ENCODE measurements at places on chromosomes 6 and 20.
A peak's percentile ranks its signal among the peaks of the same experiment; 100 is the strongest.

DNA sequence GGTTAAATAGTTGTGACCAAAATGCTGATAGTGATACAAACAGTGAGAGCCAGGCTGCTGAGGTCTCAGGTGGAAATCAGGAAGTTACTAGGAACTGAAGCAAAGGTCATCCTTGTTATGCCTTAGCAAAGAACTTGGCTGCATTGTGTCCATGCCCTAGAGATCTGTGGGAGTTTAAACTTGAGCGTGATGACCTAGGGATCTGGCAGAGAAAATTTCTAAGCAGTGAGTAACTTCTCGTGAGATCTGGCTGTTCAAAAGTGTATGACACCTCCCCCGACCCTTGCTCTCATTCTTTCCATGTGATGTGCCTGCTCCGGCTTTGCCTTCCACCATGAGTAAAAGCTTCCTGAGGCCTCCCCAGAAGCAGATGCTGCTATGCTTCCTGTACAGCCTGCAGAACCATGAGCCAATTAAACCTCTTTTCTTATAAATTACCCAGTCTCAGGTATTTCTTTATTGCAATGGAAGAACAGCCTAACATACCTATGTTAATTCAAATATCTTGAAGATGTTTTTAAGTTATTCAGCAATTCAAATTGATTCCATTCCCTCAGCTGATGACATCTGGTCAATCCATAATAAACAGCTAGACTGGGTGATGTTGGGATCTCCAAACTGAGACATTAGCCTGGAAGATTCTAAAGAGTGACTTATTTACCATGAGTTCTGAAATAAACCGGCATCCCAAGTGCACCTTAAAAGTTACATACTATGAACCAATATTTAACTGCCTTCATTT is 33.8 kb downstream of the KIF16B start:
- DNase-seq = peak; percentile 26

GRCh38 chr6:166955865-166956443 is 396 bp downstream of the RNASET2 start:
- no peak for DNase-seq

DNA sequence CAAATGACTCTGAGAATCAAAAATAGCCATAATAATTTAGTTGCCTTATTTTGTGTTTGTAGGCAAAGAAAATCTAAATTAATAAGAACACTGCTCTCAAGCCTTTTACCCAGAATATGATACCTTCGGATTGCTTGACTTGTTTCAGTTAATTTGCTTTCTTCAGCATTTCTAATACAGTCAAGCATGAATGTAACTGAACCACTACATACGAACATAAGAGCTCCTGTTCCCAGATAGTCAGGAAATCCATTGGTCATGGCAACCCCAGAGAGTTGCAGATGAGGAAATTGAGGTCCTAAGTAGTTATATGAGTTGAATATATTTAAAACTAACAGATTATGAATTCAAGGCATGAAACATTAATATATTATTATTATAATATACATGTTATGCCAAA is 2.9 kb downstream of the FRK start:
- DNase-seq = no peak

DNA sequence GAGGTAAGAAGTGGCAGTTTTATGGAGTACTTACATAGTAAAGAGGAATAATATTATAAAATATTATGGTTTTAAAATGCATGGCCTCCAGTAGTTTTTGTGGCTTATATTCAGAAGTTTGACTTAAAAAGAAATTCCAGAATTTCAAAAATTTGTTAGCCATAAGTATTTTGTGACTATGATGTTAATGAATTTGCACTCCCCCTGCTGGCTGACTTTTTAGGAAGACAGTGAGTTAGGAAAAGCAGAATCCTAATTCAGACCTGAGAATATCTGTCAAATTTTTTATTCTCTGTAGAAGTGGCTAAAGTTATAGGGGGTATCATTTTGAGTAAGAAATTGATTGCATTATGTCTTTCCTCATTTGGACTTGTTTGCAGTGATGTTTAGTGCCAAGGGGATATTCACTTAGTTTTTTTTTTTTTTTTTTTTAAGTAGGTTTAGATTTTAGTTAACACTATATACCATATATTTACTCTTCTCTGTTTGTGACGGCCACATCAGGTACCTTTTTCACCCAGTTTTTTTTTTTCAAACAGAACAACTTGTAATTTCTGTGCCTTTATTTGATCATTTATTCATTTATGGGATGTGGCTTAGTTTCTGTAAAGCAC is 40.8 kb downstream of the ZFAND3 start:
- peak; percentile 64 for DNase-seq

- DNase-seq = peak; percentile 81
These were observed 36.6 kb upstream of the LTV1 start for GRCh38 chr6:143806282-143807102.

- DNase-seq = no peak
These were observed 70.0 kb downstream of the FOXC1 start for GRCh38 chr6:1679688-1680068.

- DNase-seq = peak; percentile 82
These were observed 27.1 kb upstream of the SYNCRIP start for GRCh38 chr6:85669735-85670194.

GRCh38 chr6:41347378-41348050 is 12.1 kb downstream of the NCR2 start:
- no peak for DNase-seq

DNA sequence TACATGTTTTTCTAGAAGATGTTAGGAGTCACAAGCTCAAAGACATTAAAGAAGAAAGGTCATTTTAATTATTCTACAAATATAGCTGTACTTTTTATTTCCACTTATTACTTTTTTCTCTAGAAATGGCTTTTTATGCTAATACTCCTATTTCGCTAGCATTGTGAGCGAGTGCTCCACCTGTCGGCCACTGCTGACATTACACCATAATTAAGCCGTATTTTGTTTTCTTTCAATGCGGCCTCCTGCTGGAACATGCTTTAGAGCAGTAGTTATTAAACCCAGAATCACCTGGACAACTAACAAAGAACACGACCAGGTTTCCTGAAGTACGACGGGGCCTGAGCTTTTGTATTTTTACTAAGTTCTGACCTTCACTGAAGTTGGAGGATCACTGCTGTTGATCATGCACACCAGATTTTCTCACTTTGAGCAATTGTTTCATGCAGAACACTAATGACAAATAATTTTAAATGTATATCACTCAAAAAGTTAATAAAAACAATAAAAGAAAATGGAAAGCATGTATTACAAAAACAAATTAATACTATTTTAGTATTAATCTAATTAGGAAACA is 74.1 kb upstream of the PAK5 start:
- DNase-seq = peak; percentile 46

- no peak for DNase-seq
These were observed 157.2 kb downstream of the QKI start for GRCh38 chr6:163571730-163572129.

- no peak for DNase-seq
These were observed 157.5 kb downstream of the BMP7 start for GRCh38 chr20:57108742-57109570.

DNA sequence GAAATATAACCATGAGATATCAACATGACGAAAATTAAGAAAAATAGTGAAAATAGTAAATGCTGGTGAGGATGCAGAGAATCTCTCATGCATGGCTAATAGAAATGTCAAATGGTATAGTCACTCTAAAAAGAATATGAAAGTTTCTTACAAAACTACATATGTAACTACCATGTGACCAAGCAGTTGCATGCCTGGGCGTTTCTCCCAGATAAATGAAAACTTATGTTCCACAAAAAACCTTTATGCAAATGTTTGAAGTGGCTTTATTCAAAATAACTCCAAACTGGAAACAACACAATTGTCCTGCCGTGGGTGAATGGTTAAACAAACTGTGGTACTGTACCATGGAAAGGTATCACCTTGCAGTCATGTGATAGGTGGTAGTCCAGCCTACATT is 112.4 kb downstream of the HDGFL1 start:
- DNase-seq = no peak

DNA sequence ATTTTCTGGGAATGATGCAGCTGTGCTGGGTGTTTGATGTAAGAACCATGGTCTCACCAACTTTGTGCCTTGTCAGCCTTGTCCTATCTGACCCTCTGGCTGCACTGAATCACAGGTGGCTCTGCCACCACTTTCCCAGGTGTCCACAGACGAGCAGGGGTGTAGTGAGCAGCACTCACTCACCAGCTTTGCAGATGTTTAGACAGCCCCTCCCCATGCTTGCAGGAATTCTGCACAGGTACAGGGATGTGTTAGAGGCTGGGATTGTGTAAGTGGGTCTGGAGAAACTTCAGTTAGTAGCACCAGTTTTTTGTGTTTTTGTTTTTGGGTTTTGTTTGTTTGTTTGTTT is 88.2 kb upstream of the NAA20 start:
- DNase-seq = no peak

GRCh38 chr6:133682506-133683307 is 206.2 kb upstream of the TCF21 start:
- peak; percentile 66 for DNase-seq

DNA sequence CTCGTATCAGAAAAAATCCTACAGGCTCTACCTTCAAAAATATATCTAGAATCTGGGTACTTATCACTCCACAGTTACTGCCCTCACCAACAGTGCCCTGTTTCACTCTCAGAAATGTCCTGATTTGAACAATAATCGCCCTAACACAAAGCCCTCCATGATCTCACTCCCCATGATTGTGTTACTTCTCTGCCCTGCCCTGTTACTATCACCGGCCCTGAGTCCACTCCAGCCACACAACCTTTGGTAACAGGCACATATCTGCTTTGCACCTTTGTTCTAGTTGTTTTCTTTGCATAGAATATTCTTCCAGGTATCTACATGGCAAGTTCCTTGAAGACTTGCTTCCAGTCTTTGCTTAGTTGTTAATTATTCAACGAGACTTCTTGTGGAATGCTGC is 142.0 kb downstream of the ARHGAP18 start:
- no peak for DNase-seq

DNA sequence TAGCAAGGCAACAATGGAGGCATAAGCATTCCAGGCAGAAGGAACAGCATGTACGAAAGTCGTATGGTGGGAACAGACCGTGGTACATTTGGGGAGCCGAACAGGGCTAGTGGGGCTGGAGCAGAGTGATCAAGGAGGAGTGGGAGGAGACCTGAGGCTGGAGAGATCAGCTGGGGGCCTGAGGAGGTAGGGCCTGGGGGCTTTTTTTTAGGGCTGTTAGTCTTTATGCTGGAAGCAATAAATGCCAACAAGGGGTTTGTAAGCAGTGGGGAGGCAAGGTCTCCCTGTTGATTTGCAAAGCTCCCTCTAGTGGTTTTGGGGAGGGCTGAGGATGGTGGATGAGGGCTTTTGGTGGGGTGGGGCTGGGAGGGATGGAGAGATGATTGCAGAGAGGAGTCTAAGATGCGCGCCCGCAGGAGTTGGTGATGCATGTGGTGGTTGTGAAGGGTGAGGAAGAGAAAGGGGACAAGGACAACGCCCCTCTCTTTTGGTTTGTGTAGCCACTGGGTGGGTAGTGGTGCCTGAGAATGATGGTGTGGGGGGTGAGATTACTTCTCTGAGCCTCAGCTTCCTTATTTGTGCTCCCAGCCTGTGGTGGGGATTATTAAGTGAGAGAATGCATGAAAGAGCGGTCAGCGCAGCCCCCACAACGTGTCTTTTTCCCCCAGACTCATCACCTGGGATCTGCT is 74.1 kb upstream of the TOX2 start:
- DNase-seq = peak; percentile 37

- no peak for DNase-seq
These were observed 341.7 kb downstream of the PREX1 start for GRCh38 chr20:48486065-48486464.

GRCh38 chr20:40335901-40336351 is 353.1 kb downstream of the MAFB start:
- no peak for DNase-seq

DNA sequence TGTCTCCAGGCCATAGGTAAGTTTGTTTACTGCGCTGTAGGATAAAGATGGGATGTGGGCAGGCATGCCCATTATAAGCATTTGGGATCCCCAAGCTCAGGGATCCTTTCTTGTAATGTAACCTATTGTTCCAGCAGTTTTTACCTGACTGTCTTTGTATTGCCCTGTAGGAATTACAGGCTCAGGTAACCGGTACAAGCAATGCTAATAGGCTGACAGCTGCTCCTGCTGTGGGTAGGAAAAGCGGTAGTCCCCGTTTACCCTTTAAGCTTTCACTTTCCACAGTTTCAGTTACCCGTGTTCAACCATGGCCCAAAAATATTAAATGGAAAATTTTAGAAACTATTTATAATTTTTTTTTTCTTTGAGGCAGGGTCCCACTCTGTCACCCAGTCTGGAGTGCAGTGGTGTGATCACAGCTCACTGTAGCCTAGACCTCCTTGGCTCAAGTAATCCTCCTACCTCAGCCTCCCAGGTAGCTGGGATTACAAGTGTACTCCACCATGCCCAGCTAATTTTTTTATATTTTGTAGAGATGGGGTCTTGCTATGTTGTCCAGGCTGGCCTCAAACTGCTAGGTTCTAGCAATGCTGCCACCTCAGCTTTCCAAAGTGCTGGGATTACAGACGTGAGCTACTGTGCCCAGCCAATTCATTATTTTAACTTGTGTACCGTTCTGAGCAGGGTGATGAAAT is 108.6 kb downstream of the CDYL start:
- DNase-seq = no peak

GRCh38 chr6:16673011-16673797 is 88.1 kb downstream of the ATXN1 start:
- no peak for DNase-seq

DNA sequence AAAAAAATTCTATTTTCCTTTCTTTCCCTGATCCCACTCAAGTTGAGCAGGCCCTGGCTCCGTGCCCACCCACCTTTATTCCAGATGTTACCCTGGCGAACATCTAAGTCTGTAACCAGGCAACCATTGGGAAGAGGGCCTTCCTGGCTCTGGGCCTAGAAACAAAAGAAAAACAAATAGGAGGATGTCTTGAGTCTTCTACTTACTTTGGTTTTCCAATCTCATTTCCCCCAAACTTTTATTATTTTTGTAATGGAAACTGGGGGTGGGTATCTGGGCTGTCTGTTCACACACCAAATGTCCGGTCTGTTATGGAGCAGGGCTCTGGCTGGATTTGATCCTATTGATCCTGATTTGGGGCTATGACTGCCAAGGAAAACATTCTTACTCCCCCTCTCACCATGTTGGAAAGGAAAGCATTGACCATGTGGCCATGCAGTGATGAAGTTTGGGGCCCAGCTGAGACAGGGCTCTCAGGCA is 744.1 kb downstream of the DHX35 start:
- no peak for DNase-seq

- no peak for DNase-seq
These were observed 67.4 kb upstream of the ARHGAP18 start for GRCh38 chr6:129777371-129777770.

GRCh38 chr6:136753624-136754023 is 38.7 kb downstream of the MAP3K5 start:
- DNase-seq = no peak

GRCh38 chr6:145400508-145400907 is 334.8 kb downstream of the EPM2A start:
- no peak for DNase-seq

GRCh38 chr6:153092082-153093013 is 38.7 kb downstream of the RGS17 start:
- DNase-seq = peak; percentile 80

GRCh38 chr6:90266905-90267621 is 29.6 kb downstream of the BACH2 start:
- no peak for DNase-seq

DNA sequence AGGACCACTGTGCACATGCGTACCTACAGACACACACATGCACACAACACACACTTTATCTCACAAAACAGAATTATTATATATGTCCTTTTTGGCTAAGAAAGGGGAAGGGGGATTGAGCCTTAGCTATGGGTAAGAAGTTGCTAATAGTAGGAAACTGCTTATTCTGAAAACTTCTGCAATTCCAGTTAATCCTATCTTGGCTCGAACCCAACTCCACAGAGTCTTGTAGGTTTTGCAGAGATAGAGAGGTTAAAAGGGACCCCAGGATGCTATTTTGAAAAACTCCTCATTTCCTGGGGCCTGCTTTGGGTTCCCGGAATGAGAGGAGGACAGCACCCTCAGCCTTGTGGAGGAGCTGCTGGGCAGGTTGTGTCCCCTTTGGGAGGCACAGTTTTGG is 233.8 kb downstream of the CLIC5 start:
- DNase-seq = no peak
